ENCODE measurements at places on chromosomes 1 and 21. TPM values are rescaled to one million over a fixed set of nuclear protein-coding genes. Genes with fewer than 3 reads are reported as not detected.

The TDRD5 gene
- total RNA-seq = 0.44 TPM

DNA sequence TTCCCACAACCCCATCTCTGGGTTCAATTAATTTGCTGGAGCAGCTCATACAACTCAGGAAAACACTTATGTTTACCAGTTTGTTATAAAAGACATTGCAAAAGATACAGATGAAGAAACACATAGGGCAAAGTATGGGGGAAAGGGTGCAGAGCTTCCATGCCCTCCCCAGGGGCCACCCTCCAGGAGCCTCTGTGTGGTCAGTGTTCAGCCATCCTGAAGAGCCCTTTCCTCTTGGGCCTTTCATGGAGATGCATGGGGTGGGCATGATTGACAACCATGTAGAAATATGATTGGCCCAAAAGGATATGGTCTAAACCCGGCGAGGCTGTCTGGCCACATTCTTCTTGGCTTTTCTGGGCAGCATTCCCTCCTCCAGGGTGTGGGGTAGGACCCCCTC lies 56.8 kb upstream of the PDE9A start:
- no peak for DNase-seq

The ADAM30 gene
- total RNA-seq = not detected

DNA sequence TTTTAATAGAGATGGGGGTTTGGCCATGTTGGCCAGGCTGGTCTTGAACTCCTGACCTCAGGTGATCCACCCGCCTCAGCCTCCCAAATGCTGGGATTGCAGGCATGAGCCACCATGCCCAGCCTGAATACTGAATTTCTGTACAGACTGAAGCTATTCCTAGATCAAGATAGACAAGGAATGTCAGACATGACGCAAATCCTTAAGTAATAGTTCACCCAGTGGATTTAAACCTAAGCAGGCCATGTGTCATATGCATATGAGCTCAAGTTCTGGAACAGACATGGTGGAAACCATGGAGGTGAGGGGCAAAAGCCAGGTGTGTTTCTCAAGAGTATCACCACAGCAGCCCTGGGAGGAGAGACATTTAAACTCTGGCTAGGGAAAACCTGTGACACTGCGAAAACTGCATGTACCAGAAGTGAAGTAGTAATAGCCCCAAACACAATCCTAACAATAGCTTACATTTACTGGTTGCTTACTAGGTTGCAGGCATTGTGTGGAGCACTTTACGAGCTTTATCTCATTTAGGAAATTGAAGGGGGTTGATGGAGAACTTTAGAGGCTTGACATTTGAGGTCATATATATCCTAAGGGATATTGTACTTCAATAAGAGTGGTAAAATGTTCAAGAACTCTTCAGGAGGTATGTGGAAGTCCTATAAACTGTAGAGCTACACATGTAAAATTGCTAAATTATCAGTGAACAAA lies 31.7 kb upstream of the MAN1A2 start:
- no peak for DNase-seq

- DNase-seq = no peak
These were observed 15.3 kb downstream of the UCK2 start for GRCh38 chr1:165842671-165843129.

DNA sequence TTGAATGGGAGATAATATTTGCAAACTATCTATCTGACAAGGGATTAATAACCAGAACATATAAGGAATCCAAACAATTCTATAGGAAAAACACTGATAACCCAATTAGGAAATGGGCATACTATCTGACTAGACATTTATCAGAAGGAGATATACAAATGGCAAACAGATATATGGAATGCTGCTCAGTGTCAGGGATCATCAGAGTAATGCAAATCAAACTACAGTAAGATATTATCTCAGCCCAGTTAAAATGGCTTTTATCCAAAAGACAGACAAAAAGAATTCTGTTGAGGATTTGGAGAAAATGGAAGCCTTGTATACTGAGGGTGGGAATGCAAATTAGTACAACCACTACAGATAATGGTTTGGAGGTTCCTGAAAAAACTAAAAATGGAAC lies 758.0 kb upstream of the B3GALT2 start:
- DNase-seq = no peak

GRCh38 chr1:155296661-155297060 lies 4.6 kb downstream of the PKLR start:
- DNase-seq = no peak

The HHIPL2 gene
- total RNA-seq = 0.31 TPM

DNA sequence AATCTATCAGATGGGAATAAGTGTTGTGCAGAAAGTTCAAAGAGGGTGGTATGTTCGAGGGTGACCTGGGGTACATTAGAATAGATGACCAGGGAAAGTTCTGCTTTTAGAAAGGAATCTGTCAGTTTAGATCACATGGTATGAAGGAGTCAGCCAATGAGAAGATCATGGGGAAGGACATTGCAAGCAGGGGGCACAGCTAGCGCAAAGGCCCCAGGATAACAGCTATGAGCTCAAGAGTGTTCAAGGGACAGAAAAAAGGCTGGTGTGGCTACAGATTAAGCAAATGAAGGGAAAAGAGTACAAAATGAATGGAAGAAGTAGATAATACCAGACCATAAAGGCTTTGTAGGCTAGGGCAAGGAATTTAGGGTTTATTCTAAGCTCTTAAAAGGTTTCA lies 8.6 kb downstream of the LEPR start:
- DNase-seq = no peak

GRCh38 chr21:31977816-31978215 lies 105.0 kb downstream of the HUNK start:
- DNase-seq = no peak

DNA sequence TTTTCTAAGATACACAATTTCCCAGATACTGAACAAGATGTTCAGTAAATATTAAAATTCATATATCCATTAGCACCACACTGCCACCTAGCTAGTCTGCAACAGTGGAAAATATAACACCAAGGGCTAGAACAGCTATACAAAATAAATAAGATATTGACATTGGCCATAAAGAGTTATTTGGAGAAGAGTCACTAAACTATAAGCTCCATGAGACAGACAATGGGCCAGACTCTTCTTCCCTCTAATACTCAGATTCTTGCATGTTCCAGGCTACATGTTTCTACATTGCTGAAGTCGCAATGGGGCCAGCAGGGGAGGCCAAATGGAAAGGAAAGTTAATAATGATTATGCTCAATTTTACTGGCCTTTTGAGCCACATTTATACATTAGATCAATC lies 21.5 kb downstream of the SPATA6 start:
- no peak for DNase-seq

DNA sequence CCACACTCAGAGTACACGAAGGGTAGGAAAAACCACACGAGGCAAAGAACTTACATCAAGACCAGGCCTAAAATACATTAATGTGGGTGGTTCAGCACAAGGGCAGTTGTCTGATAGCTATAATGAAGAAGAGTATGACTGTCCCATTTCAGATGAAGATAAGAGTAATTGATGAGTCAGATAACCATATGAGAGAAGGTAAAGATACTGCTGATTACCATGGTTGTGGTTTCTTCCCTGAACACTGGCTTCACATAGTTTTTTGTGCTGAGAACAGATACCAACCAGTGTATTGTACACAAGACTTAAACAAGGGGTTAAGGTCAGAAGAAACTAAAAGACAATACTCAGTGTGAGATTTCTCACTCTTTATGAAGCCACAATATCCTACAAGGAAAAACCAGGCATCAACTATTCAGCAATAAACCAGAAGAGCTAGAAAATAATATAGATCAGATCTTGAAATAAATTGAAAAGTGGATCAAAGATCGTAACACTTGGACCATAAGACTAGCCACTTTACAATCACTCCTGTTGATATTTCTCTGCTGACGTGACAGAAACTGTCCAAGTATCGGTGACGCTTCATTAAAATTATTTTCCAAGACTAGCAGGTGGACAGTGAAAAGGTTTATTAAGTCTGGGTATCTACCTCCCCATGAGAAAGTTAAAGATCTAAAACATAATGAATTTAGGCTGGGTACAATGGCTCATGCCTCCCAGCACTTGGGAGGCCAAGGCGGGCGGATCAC lies 28.6 kb downstream of the PUM1 start:
- no peak for DNase-seq

The KCNQ4 gene
- total RNA-seq = 0.79 TPM

GRCh38 chr1:66436378-66437135 lies 97.4 kb upstream of the SGIP1 start:
- no peak for DNase-seq

The INAVA gene
- total RNA-seq = 0.12 TPM

The H6PD gene
- total RNA-seq = 75.5 TPM

DNA sequence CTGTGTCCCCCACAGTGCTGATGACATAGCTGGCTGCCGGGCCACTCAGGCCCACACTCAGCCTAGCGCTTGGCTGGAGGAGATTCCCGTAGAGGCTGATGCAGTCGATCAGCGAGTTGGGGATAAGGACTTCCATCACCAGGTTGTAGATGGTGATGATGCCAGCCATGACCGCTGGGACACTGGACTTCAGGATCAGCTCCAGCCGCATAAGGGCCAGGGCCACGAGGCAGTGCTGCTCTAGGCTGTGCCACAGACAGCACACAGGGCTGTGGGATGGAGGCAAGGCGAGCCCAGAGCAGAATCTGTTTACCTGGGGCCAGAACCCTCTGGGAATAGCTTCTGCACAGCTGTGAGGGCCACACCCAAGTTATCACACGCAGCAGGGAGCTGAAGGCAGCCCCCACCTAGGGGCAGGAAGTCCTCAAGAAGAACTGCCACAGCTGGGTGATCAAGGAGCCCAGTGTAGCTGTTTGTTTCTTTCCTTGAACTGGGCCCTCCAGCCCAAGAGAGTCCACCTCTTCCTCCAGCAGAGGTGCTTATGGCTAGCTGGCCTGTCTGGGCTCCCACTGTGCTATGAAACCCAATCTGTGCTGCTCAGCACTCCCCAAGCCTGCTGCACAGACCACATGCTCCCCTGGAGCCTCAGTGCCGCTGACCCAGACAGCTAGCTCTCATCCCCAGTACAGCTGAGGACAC lies 6.2 kb downstream of the SLC2A1 start:
- DNase-seq = no peak
